ENCODE measurements at places on chromosomes 12 and 14. TPM values are rescaled to one million over a fixed set of nuclear protein-coding genes. Genes with fewer than 3 reads are reported as not detected.

The MYH6 gene
- total RNA-seq, result not detected

The PRH2 gene
- total RNA-seq, result not detected

GRCh38 chr14:104361921-104362681, 217.5 kb upstream of the C14orf180 start:
- DNase-seq, result peak; percentile 37

DNA sequence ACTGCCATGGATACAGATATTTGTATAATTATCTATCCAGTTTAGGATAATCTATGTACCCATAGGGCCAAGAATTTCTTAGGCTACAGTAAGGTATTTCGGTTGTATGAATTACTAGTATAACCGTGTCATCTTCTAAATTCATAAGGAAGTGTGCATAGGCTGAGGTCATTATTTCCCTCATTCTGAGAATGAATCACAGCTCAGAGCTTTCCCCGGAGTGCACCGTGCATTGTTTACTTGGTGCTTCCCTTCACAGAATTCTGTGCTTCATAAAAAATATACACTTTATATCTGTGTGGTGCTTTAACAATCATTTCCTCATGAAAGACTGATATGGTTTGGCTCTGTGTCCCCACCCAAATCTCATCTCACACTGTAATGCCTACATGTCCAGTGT, 514.1 kb downstream of the ETNK1 start:
- DNase-seq, result no peak

DNA sequence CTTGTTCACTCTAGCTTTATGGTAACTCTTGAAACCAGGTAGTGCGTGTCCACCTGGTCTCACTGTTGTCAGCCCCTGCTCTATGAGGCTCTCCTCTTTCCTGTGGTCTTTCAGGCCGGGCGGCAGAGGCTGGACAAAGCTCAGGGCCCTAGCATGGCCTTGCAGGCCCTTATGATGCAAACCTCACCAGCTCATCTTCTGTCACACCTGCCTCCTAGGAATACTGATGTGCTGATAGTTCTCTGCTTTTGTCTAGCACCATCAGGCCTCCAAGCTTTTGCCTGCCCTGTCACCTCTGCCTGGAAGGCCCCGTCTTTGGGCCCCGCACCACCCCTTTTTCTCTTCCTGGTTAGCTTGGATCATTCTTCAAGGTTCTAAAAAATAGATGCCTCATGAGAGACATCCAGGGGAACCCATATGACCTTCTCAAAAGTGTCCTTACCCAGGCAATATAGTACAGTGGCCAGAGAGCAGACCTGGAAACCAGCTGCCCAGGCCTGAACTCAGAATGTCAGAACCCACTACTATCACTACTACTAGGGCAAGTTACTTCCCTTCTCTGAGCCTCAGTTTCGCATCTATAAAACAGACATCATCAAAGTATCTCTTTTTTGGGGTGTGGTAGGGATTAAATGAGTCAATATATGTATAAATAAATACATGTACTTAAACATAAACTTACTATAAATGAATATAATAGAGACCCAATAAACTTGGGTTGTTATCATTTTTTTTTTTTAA, 91.7 kb downstream of the ZFP36L1 start:
- DNase-seq, result no peak

- DNase-seq, result no peak
Measured at GRCh38 chr12:87922736-87923135, 106.5 kb downstream of the C12orf50 start.

GRCh38 chr14:34325493-34325892, 136.5 kb downstream of the SPTSSA start:
- no peak for DNase-seq

The TAS2R9 gene
- not detected for total RNA-seq

All from breast epithelium (tissue), 4 donors.